ENCODE measurements at places on chromosomes 7 and 10.

GRCh38 chr7:138821912-138822311, 23.9 kb upstream of the ATP6V0A4 start:
- H3K27me3 ChIP-seq = no peaks in the 10 kb centered on the region
- no peak overlapping the region for H3K4me3 ChIP-seq
- DNase-seq = no peak
- no peak overlapping the region for H3K27ac ChIP-seq
- H3K36me3 ChIP-seq = no peaks in the 10 kb centered on the region

GRCh38 chr10:69359148-69359547, 57.6 kb downstream of the TACR2 start:
- DNase-seq = no peak
- H3K4me1 ChIP-seq = peaks cover 28% of the 10 kb centered on the region
- H3K27ac ChIP-seq = no peak overlapping the region
- H3K27me3 ChIP-seq = no peaks in the 10 kb centered on the region
- H3K4me3 ChIP-seq = no peak overlapping the region
- H3K36me3 ChIP-seq = peaks cover 20% of the 10 kb centered on the region

DNA sequence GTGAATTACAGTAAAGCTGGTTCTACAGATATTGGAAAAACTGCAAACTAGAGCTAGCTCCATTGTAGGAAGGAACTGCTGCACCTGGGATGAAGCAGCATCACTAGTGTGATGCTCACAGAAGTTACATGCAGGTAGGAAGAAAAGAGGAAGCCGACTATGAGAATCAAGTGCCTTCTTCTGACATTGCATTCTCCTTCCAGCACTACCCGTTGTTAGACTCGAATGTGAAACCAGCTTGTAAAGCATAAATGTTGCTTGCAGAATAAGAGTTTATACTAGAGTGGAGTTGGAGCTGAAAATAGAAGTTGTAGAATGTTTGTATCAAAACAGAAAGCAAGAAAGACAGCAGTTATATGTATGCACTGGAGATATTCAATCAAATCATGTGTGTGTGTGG, 49.9 kb downstream of the TRIM24 start:
- no peak overlapping the region for H3K4me3 ChIP-seq
- H3K27me3 ChIP-seq = no peaks in the 10 kb centered on the region
- no peak overlapping the region for H3K27ac ChIP-seq
- H3K36me3 ChIP-seq = peaks cover 17% of the 10 kb centered on the region
- no peak for DNase-seq
- no peaks in the 10 kb centered on the region for H3K4me1 ChIP-seq

DNA sequence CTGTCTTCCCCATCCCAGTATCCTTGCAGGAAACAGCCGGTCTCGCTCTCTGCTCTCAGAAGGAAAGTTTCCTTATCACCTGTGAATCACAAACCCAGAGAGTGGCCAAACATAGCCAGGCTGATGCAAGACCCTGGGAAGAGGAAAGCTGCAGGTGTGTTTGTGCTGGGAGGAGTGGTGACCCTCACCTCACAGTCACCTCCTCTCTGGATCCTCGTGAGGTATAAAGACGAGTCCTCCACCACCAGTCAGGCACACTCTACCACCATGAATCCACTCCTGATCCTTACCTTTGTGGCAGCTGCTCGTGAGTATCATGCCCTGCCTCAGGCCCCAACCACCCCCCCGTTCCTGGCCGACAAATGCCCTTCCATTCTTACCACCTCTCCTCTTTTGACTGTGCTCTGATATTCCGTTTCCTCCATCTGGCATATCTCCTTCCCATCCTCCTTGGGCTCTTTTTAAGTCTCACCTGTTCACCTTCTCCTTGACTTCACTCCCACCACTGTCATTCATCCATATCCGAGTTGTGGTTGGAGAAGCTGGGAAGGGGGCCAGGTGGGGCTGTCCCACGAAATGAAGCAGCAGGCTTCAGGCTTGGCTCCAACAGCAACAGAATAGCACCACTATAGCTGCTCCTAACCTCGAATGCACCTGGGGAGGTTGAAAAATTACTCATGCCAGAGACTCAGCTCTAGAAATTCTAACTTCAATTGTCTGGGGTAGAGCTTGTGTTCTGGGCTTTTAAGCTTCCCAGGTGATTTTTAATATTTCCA, at the start of gene PRSS1:
PRSS1 (plus strand) TSS at position 255 of the 776 bp plus-strand sequence; CDS start at position 268, 13 bp downstream.
- H3K27ac ChIP-seq = no peak within 1 kb of the TSS
- no peaks in the 10 kb centered on the region for H3K27me3 ChIP-seq
- no peak for DNase-seq
- no peaks in the 10 kb centered on the region for H3K36me3 ChIP-seq
- H3K4me1 ChIP-seq = no peaks in the 10 kb centered on the region

- no peak overlapping the region for H3K27ac ChIP-seq
- H3K4me3 ChIP-seq = no peak overlapping the region
- peak; percentile 19 for DNase-seq
- H3K27me3 ChIP-seq = no peaks in the 10 kb centered on the region
- H3K4me1 ChIP-seq = no peaks in the 10 kb centered on the region
- no peaks in the 10 kb centered on the region for H3K36me3 ChIP-seq
Measured at GRCh38 chr10:113232928-113233511, 283.0 kb downstream of the TCF7L2 start.

DNA sequence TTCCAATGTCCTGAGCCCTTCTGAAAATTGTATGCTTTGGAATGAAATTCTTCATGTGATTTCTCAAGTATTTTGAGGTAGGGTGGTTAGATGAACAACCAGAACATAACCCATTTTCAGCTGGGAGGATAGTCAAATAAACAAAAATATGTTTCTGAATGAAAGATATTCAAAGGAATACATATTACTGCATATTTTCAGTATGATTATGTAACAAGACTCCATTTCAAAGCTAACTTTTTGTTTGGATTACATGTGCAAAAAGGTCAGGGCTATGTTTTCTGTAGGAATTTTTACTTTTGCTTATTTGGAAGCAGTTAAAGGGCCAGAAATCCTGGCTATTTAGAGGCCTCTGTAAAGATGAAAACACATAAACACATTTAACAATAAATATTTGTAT, 27.7 kb downstream of the CDK6 start:
- peaks cover 20% of the 10 kb centered on the region for H3K4me1 ChIP-seq
- H3K27me3 ChIP-seq = no peaks in the 10 kb centered on the region
- no peaks in the 10 kb centered on the region for H3K36me3 ChIP-seq
- no peak for DNase-seq
- H3K27ac ChIP-seq = no peak overlapping the region

DNA sequence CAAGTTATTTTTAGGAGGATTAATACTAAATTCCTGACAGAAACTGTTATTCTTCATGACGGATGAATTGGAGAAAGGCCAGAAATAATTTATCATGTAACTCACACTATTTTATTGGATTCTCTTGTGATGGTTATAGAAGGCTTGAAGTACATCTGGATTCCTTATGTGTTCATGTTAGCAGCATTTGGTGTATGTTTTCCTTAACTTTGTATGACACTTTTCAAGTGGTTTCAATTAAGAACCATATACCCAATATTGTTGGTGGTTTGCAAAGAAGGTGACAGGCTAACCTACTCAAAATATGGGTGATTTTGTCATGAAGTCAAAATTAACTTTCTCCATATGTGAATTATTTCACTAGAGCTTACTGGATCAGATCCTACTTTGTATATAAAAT, 532.2 kb upstream of the CNTNAP2 start:
- H3K27ac ChIP-seq = no peak overlapping the region
- H3K27me3 ChIP-seq = no peaks in the 10 kb centered on the region
- no peak for DNase-seq
- no peaks in the 10 kb centered on the region for H3K36me3 ChIP-seq

Measured in CD4-positive, CD25-positive, alpha-beta regulatory T cell (primary cell).